ENCODE measurements at places on chromosomes 2 and 18. TPM values are rescaled to one million over a fixed set of nuclear protein-coding genes. Genes with fewer than 3 reads are reported as not detected.

DNA sequence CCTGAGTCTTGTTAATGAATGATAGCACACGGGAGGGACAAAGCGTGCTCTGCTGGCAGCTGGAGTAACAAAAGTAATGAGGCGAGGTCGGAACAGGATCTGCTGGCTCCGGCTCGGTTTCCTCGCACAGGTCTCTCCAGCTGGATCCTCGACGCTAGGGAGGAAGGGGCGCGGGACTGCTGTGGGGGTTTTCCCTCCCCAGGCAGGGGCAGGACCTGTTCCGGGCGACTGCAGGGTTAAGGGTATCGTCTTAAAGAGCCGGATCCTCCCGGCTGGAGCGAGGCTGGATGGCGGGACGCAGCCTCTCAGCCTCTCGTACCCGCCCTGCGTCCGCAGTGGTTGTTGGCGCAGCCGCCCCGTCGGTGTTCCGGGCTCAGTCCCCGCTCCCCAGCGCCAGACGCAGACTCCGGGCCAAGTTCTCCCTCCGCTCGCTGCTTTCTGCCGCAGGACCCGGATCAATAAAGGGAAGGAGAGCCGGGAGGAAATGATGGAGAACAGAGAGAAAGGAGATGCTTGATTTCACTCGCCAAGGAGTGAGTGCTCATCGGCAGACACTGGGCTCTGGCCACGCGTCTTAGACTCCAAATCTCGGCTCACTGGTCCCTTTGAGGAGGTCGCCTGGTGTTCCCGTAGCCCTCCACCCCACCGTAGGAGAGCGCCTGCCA is 1.1 kb upstream of the LIPG start:
- H3K36me3 ChIP-seq = no peaks in the 10 kb centered on the region
- H3K4me1 ChIP-seq = peaks cover 21% of the 10 kb centered on the region
- peak; percentile 53 for DNase-seq

- H3K4me3 ChIP-seq = no peak overlapping the region
- no peaks in the 10 kb centered on the region for H3K36me3 ChIP-seq
- peaks cover 37% of the 10 kb centered on the region for H3K4me1 ChIP-seq
- DNase-seq = no peak
- no peaks in the 10 kb centered on the region for H3K27me3 ChIP-seq
Measured at GRCh38 chr18:11176481-11176881, 27.1 kb upstream of the PIEZO2 start.

DNA sequence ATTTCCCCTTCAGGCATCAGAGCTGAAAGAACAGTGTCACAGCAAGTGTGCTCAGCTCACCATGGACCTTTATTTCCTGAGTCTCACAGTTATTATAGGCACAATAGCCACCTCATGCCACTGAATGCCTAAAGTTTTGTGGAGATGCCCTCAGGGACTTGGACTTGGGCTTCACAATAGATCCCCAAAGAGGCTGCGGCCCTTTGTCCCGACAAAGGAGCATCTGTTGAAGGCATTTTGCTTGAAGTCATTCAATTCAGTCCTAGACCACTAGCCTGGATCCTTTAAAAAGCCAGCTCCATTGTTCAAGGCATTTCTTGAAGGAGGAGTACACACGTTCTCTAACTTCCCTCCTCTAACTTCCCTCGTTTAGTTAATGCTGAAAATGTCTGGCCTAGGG is 125.4 kb downstream of the DCC start:
- no peaks in the 10 kb centered on the region for H3K36me3 ChIP-seq
- no peak for DNase-seq
- H3K4me1 ChIP-seq = no peaks in the 10 kb centered on the region
- no peaks in the 10 kb centered on the region for H3K27me3 ChIP-seq

DNA sequence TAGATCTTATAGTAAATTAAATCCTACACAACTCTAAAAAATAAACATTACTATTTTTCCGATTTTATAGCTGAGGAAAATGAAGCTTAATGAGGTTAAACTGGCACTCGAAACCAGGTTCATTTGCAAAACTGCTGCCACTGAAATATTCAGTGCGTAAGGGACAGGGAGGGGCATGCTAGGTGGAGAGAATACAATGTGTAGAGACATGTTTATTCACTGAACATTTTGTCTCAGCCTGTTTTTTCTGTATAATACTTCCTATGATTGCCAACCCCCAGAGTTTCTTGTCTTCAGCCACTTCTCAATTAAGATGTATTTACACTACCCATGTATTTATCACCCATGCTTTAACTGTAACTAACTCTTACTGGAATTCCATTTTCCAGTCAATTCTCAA is 31.6 kb upstream of the ZNF804A start:
- H3K27ac ChIP-seq = no peak overlapping the region
- no peak for DNase-seq
- H3K4me3 ChIP-seq = no peak overlapping the region
- no peaks in the 10 kb centered on the region for H3K27me3 ChIP-seq

DNA sequence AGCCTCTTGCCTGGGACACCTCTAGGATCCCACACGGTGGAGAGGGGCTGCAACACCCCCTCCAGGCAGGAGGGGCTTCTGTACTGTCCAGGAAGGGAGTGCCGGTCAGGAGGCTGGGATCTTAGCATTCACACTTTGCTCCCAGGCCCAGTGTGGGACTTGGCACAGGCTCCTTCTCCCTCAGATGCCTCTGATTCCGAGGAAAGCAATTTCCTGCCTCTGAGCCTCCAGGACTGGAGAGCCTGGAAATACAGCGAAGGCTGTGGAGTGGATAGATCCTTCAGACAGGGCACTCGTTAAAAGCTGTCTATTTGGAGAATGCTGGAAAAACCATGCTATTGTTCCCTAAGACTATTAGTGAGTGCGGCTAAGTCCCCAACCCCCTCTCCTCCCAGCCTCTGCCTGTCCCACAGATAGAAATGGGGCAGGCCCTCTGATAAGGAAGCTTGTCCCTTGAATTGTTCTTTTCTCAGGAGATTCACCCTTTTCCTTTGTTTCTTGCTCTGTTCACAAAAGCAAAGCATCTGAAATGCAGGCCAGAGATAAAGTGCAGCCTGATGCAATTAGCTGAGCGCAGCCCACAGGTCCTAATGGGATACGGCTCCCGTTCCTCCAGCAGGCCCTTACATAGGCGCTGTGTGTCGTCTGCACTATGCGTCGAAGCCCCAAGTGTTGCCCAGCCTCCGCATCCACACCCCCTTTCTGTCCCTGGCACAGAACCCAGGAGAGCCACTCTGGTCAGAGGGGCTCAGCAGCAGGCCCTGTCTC is 252.2 kb downstream of the KLHL29 start:
- no peak overlapping the region for H3K4me3 ChIP-seq
- DNase-seq = no peak
- peaks cover 21% of the 10 kb centered on the region for H3K36me3 ChIP-seq
- H3K4me1 ChIP-seq = peaks cover 6% of the 10 kb centered on the region
- peak overlapping the region; percentile 30 for H3K27ac ChIP-seq

ZSWIM2 gene
- not detected for total RNA-seq

DSC1 gene
- not detected for total RNA-seq

MYL1 gene
- 4,164 TPM for total RNA-seq
